ENCODE measurements at places on chromosomes 7 and 10.

GRCh38 chr7:4025694-4026615 lies 656.1 kb upstream of the FOXK1 start:
- no peak for DNase-seq

DNA sequence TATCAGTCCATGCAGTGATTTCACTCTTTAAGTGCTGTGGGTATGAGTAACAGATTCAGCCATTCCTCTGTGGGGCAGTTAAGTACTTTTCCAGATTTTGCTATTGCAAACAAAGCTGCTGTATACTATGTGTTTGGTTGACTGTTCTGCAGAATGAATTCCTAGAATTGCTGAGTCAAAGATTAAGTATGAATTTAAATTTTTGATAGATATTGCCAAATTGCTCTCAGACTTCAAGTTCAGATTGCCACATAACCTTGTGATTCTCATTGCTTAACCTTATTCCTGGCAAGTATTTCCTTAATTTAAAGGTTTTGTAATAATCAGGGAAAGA lies 21.6 kb upstream of the SAR1A start:
- no peak for DNase-seq

- no peak for DNase-seq
These were observed 111.3 kb upstream of the RHEB start for GRCh38 chr7:151630851-151631569.

DNA sequence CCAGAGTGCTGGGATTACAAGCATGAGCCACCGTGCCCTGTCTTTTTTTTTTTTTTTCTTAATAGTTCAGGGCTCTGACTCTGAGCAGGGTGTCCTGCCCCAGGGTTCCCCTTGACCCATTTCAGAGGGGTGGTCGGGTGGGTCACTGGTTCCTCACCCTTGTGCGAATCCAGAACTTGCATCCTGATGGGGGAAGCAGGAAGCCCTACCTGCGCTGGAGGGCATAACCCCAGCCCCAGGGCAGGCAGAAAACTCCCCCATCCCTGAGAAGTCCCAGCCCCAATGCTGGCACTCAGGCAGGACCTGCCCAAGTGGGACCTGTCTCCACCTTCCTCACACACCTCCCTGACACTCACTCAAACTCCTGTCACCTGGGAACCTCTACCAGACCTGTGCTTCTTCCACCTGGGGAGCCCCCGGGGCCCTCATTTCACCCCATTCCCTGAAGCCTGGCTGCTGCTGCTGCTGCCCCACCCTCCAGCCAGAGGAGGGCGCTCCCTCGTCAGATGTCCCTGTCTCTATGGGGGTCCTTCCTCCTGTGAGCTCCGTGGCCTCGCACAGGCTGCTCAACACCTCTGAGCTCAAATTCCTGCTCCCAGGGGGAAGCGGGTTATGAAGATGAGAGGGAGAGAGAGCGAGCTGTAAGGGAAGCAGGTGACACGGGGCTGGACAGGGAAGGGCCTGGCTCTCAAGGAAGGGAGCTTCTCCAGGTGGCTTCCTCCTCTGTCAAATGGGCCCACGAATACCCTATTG lies 15.1 kb upstream of the ZNF273 start:
- DNase-seq = no peak

GRCh38 chr10:121062115-121062514 lies 211.0 kb downstream of the WDR11 start:
- no peak for DNase-seq

DNA sequence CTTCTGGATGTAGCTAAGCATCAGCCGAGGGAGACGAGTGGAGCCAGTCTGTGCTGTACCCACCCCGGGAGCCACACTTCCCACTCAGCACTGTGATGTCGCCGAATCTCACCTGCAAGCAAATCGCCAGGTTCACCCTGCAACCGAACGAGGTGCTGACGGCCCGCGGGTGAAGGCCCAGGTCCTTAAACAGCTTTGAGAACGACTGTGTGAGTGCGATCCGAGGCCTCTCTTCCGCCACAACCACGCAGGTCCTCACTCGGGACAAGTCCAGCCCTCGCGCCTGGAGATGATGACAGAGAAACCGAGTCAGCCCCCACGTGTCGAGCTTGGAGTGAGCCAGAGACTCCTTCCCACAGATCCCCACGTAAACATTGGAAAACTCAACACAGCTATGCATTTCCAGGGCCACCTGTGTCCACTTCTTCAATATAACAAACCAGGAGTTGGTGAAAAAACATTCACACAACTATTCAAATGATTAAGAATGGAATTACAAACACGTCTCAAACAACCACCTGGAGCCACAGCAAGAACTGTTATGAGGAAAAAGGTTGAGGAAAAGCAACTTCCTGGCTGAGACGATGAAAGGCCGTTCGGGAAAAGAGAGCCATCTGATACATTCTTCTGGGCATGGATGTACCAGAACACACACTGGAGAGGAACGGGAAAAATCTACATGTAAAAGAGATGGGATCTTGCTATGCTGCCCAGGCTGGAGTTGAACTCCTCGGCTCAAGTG lies 191.8 kb downstream of the ZMYND11 start:
- no peak for DNase-seq

- DNase-seq = no peak
These were observed 241.3 kb upstream of the KMT2E start for GRCh38 chr7:104772405-104773345.

- no peak for DNase-seq
These were observed 49.0 kb downstream of the NPVF start for GRCh38 chr7:25179325-25179724.

GRCh38 chr7:154770962-154771361 lies 232.0 kb downstream of the PAXIP1 start:
- no peak for DNase-seq

DNA sequence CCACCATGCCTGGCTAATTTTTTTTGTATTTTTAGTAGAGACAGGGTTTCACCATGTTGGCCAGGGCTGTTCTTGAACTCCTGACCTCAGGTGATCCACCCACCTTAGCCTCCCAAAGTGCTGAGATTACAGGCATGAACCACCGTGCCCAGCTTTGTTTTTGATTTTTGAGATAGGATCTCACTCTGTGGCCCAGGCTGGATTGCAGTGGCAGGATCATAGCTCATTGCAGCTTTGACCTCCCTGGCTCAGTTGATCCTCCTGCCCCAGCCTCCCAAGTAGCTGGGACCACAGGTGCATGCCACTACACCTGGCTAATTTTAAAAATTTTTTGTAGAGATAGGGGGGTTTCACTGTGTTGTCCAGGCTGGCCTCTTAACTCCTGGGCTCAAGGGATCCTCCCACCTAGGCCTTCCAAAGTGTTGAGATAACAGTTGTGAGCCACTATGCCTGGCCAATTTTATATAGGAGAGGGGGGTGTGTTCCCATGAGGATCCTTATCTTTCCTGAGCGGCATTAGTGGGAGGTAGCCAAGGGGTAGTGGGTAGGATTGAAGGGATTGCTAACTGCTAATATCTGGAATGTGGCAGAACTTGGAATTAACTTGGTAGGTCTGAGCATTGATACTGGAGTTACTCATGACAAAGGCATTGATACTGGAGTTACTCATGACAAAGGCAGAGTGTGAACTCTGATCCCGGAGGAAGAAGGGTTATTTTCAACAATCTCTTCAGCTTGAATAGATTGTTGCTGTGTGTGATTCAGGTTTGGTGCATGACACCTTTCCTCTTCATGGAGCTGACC lies 1.0 kb upstream of the NOLC1 start:
- no peak for DNase-seq

- DNase-seq = no peak
These were observed 417.2 kb upstream of the C7orf33 start for GRCh38 chr7:148173369-148173768.

DNA sequence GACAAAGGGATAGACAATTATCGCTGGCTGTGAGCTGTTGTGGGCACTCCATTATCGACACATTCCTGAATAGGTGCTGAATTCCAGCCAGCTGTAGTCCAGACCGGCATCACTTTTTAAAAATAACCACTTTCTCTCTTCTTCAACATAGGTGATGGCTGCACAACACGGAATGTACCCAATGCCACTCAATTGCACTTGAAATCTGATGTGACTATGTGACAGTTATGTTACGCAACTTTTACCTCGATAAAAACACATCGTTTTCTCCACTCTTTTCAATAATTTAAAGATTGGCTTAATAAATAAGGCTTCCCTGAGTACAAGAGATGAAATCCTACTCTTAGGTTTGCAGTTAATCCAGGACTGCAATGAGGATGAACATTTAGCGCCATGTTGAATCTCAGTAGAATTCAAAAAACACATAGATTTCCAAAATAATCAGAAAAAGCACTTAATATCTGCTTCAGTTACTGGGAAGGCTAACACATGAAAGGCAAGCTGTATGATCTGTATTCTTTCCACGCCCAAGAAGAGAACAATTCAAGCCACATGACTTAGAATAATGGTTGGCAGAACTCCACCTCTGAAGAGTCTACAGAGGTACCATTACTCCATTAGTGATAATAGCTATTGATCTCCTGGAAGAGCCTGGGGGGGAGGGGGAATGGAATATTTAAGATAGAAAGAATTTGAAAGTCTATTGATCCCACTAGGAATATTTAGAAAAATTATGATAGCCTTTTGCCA lies 3.6 kb downstream of the YWHAG start:
- no peak for DNase-seq
